ENCODE measurements at places on chromosomes 1 and 21.

DNA sequence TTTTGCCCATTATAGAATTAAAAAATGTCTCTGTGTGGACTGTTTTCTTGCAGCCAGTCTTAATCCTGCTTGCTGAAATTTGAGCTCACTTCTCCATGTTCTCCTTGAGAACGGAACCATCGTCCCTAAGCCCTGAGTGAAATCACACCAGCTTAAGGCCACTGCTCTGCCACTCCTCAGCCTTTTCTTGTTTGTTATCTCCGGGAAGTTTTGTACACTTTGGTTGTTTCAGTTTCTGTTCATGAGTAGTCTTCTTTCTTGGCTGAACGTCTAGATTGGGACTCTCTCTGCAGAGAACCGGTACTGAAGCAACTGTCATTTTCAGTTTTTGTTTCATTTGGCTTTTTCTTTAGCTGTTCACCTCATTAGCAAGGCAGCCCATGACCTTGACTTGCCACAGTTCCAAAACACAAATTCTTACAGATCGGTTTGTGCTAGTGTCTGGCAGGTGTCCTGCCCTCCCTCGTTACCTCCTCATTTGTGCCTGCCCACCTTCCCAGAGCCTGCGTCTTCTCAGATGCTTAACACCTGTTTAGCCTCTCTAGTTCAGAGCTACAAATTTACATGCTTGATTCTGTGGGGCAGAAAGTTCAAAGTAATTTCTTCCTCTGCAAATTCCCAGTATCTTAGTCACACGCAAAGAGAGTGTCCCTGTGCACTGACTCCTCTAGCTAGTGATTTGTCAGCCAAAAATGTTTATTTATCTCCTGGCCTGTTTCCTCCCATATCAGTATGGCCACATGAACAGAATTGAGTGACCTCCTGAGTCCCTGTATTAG is 12.4 kb downstream of the PSEN2 start:
- no peak for DNase-seq

- DNase-seq = no peak
Measured at GRCh38 chr1:100583827-100584226, 45.9 kb downstream of the GPR88 start.

DNA sequence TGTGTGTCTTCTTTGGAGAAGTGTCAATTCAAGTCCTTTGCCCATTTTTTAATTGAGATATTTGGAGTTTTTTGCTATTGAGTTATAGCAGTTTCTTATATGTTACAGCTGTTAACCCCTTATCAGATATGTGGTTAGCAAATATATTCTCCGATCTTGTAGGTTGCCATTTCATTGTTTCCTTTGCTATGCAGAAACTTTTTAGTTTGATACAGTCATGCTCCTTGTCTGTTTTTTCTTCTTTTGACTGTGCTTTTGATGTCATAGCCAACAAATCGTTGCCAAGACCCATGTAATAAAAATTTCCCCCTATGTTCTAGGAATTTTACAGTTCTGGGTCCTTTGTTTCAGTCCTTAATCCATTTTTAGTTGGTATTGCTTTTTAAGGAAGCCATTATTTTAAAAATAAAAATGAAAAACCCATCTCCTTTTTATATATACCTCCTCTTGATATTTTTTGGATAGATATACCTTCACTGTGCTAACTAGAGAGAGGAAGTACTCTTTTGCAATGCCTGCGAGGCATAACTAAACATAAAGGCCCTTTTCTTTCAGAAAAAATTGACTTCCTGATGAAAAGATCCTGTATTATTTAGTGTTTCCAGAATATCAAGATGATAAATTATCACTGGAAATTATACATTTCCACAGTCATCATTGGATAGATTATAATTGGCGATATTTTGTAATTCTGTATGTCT is 127.8 kb downstream of the HS2ST1 start:
- no peak for DNase-seq

DNA sequence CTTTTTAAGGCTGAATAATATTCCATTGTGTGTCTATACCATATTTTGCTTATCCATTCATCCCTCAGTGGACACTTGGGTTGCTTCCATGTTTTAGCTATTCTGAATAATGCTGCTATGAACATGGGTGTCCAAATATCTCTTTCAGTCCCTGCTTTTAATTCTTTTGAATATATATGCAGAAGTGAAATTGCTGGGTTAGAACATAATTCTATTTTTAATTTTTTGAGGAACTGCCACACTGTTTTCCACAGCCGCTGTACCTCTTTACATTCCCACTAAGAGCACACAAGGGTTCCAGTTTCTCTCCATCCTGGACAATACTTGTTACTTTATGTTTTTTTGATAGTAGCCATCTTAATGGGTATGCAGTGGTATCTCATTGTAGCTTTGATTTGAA is 65.6 kb downstream of the RIMS3 start:
- no peak for DNase-seq

DNA sequence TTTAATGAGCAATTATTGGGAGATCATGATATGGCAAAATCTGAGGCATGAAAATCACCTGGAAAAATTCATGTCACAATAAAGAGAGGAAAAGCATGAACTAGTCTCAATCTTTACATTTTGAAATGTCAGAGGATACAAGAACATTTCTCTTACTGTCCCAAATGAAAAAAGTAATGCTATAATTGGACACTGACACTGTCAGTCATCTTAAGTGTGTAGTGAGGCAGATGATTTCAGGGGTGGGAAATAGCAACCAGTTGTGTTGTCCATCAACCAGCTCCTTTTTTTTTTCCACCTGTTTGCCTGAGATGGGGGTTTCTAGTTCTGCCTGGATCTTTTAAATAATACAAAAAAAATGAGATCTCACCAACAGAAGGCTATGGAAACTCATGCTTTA is 646.2 kb downstream of the KCNT2 start:
- DNase-seq = no peak

- DNase-seq = no peak
Measured at GRCh38 chr1:15541231-15541792, 14.7 kb downstream of the DNAJC16 start.

Data from NCI-H2107 (cell line).